Fibroblast of the aortic adventitia (primary cell): ENCODE measurements at places on chromosomes 6 and 20. TPM values are rescaled to one million over a fixed set of nuclear protein-coding genes. Genes with fewer than 3 reads are reported as not detected.

GRCh38 chr6:63486196-63486595 is 86.1 kb upstream of the LOC128125822 start:
- DNase-seq: no peak

- DNase-seq: no peak
These were observed 16.3 kb upstream of the OR2B6 start for GRCh38 chr6:27940766-27941165.

DNA sequence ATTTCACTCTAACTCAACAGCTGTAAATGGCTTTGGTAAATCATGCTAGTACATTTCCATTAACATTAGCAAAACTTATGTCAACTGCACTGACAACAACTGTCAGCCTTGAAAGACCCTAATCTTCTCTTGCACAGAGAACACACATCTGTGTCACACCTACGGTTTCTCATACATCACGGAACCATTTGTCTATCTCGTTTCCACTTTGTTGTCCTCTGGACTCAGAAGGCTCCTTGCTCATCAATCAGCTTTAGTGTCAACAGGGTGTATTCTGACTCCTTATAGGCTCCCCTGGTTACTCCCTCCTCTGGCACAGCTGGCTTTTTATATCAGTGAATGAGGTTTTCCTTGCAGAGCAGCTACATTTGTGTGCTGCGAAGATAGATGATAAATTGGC is 49.3 kb downstream of the CD83 start:
- DNase-seq: no peak

DNA sequence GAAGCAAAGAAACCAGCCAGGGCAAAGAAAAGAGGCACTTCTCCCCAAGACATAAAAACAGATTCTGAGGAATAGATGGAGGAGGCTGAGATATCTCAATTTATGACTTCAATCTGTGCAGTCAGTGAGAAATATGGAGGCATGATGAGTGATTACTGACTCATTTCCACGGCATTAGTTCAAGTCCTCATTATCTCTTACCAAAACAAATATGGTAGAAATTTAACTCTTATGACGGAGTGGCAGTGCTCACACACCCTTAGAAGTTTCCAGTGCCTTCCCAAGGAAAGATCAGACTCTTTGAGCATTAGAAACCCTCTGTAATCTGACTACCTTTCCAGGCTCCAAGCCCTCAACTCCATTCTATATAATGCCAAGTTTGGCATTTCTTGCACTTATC is 364.1 kb downstream of the ARHGAP18 start:
- peak; percentile 89 for DNase-seq

DNA sequence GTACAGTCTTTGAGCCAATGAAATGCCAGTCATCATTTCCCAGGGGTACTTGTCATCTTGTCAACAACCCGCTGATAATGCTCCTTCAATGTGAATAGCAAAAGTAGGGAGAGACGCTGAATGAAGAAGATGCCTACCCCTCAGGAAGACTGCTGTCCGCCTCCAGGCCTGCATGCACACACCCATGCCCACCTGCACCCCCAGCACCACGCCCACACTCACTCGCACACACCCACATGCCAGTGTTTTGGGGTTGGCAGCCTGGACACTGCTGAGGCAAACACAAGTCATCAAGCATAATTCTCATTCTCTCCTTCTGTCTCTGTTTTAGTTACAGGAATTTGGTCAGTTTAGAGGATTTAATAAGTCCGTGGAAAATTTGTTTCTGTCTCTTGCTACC is 63.6 kb downstream of the SYTL3 start:
- no peak for DNase-seq

GRCh38 chr6:131949909-131950766 is 1.0 kb downstream of the CCN2 start:
- peak; percentile 96 for DNase-seq

GRCh38 chr20:60063739-60064380 is 105.6 kb downstream of the CDH26 start:
- no peak for DNase-seq

- no peak for DNase-seq
These were observed 173.8 kb upstream of the NRSN1 start for GRCh38 chr6:23952245-23952644.

DNA sequence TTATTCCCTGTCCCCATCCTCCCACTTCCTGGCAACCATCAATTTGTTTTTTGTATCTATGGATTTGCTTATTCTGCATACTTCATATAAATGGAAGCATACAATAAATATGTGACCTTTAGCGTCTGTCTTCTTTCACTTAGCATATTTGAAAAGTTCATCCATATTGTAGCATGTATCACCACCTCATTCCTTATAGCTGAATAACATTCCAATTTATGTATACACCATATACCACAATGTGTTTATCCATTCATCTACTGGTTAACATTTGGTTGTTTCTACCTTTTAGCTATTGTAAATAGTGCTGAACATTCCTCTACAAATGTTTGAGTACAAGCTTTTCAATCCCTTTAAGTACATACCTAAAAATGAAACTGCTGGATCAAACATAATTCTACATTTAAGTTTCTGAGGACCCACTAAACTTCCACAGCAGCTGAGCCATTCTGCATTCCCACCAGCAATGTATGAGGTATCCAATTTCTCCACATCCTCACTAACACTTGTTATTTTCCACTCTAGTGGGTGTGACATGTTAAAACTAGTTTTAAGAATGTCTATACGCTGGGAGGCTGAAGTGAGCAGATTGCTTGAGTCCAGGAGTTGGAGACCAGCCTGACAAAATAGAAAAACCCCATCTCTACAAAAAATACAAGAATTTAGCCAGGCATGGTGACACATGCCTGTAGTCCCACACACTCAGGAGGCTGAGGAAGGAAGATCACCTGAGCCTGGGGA is 32.9 kb downstream of the NUDT3 start:
- peak; percentile 62 for DNase-seq

DNA sequence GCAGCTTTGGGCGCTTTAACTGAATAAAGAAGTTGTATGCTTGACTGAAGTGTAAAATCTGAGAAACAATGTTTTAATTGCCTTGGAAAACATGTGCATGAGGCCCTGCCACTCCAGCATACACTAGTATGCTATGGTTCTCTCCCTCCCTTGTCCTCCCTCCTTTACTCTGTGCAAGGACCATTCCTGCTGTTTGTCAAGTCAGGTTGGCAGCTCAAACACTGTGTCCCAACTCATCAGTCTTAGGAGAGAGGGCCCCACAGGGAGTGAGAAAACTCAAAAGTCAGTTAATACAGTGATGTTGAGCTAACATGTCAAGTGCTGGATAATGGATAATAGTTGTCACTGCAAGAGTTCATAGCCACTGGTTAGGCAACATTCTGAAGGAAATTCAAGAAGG is 543.6 kb downstream of the GRIK2 start:
- no peak for DNase-seq

DNA sequence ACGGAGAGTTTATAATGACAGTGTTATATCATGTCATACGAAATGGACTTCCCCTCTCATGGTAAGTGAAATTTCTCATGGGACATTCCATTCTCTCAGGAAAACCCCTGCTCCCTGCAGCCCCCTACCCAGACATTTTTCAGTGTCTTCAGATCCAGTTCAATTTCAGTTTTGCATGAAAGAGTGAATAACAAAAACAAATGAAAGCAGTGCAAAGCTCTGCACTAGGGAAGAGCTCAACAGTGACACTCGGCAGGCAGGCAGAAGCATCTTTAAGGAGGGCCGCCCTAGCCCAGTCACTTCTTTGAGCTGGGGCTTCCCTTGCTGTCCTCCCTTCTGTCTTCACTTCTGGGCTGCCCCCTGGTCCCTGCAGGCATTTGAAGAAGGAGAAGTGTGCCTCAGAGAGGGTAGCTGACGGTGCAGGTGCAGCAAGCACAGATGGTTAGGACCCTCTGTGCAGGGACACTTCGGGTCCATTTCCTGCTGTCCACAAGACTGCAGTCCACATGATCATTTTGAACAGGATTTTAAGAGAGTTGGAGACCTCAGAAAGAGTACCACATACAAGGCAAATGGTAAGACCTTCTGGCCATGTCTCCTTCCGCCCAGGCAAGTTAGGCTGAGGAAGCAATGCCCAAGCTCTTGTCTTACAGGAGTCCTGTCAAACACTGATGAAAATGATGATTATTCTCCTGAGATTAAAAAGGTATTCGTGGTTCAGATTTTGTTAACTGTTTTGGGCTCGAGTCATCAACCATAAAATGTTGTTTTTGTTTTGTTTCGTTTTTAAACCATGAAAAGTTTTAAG is 5.4 kb upstream of the DUSP22 start:
- DNase-seq: no peak

GRCh38 chr6:34120953-34121675 is 24.8 kb downstream of the GRM4 start:
- no peak for DNase-seq

Gene TRIM31
- not detected in 2 replicates for total RNA-seq

Gene WFDC10B
- not detected in 2 replicates for total RNA-seq

Gene OR2J3
- not detected in 2 replicates for total RNA-seq

Gene LY6G6C
- total RNA-seq: not detected in 2 replicates

Gene SLC17A1
- not detected in 2 replicates for total RNA-seq

Gene METTL24
- total RNA-seq: 0.09 and 0.16 TPM in 2 replicates

Gene PPP1R16B
- total RNA-seq: 0.09 and 0.33 TPM in 2 replicates

Gene IRF4
- 2.3 TPM in 1 of 2 replicates, not detected in the other for total RNA-seq

Gene PHACTR1
- 0.49 and 0.99 TPM in 2 replicates for total RNA-seq

Gene RIPPLY2
- not detected in 2 replicates for total RNA-seq

Gene UFL1
- 28.0 and 36.2 TPM in 2 replicates for total RNA-seq
